Esophagus muscularis mucosa (tissue), 4 donors: ENCODE measurements at places on chromosomes 4 and X. TPM values are rescaled to one million over a fixed set of nuclear protein-coding genes. Genes with fewer than 3 reads are reported as not detected.

Gene CCDC149
- 37.7 TPM for total RNA-seq

- DNase-seq, result no peak
These were observed 233.8 kb upstream of the LDB2 start for GRCh38 chr4:17132226-17132625.

- DNase-seq, result no peak
These were observed 15.9 kb downstream of the SETD7 start for GRCh38 chr4:139540161-139540560.

Gene SOWAHD
- not detected for total RNA-seq
